Activated CD4-positive, alpha-beta T cell treated with anti-CD3 and anti-CD28 coated beads for 48 hours (primary cell): ENCODE measurements at places on chromosomes 7 and 10.

GRCh38 chr7:65820287-65820950 lies 52.5 kb upstream of the VKORC1L1 start:
- no peak for DNase-seq

GRCh38 chr10:5195727-5196374 lies 786 bp upstream of the AKR1C4 start:
- DNase-seq, result no peak

- no peak for DNase-seq
Measured at GRCh38 chr10:63642808-63643207, 121.6 kb downstream of the REEP3 start.

DNA sequence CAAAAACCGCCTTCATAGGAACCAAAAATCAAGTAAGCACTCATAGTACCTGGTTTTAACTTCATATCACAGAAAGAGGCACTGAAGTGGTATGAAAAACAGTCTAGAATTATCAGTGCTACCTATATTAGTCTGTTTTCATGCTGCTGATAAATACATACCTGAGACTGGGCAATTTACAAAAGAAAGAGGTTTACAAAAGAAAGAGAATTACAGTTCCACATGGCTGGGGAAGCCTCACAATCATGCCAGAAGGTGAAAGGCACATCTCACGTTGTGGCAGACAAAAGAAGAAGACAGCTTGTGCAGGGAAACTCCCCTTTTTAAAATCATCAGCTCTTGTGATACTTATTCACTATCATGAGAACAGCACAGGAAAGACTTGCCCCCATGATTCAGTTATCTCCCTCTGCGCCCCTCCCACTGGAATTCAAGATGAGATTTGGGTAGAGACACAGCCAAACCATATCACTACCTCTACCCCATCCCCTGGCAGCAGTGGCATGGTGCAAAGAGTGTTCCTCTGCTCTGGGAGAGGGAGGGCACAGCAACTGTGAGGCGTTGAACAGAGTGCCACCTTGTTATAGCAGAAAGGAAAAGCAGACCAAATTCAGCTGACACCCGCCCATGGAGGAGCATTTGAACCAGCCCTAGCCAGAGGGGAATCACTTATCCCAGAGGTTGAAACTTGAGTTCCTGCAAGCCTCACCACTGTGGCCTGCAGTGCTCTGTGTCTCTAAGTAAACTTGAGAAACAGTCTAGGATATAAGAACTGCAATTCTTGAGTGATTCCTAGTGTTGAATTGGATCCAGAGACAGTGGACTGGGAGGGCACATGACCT lies 61.9 kb upstream of the PTPRZ1 start:
- no peak for DNase-seq

DNA sequence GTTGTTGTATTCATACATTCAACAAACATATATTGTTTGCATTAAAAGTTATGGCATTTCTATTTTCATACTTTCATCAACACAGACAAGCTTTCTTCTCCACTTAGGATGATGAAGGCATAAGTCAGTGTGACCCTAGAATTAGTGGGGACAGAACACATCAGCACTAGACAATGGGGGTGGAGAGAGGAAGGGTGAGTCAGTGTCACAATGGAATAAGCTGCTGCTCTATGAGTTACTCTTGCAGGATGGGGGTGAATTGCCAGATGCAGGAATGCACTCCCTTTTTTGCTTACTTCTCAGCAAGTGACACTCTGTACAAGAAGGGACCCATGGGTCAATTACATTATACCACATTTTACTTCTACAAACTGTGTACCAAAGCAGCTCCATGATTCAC lies 74.0 kb downstream of the DGKI start:
- no peak for DNase-seq

DNA sequence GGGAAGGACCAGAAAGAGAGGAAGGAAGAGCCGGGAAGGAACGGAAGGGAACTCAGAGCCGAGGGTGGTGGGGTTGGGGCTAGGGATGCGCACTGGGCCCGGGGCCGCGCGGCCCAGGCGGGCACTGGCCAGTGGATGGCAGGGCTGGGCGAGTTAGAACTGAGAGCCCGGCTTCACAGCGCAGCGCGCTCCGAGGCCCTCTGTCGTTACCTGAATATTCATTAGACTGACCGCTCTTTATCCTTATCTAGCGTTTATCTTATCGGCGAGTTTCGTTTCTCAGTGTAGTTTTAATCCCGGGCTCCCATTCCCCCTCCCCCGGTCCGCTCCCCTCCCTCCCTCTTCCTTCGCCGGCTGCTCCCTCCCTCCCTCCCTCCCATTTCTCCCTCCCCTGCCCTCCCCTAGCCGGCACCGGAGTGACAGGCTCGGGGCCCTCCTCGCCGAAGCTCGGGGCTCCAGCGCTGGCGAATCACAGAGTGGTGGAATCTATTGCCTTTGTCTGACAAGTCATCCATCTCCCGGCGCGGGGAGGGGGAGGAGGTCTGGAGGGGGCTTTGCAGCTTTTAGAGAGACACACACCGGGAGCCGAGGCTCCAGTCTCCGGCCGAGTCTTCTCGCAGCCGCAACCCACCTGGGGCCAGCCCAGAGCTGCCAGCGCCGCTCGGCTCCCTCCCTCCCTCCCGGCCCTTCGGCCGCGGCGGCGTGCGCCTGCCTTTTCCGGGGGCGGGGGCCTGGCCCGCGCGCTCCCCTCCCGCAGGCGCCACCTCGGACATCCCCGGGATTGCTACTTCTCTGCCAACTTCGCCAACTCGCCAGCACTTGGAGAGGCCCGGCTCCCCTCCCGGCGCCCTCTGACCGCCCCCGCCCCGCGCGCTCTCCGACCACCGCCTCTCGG lies at the start of gene PAX2:
Gene PAX2 (plus strand): TSS at position 596 of the 895 bp plus-strand sequence. CDS start 679 bp downstream, outside the sequence.
- DNase-seq, result peak; percentile 42

DNA sequence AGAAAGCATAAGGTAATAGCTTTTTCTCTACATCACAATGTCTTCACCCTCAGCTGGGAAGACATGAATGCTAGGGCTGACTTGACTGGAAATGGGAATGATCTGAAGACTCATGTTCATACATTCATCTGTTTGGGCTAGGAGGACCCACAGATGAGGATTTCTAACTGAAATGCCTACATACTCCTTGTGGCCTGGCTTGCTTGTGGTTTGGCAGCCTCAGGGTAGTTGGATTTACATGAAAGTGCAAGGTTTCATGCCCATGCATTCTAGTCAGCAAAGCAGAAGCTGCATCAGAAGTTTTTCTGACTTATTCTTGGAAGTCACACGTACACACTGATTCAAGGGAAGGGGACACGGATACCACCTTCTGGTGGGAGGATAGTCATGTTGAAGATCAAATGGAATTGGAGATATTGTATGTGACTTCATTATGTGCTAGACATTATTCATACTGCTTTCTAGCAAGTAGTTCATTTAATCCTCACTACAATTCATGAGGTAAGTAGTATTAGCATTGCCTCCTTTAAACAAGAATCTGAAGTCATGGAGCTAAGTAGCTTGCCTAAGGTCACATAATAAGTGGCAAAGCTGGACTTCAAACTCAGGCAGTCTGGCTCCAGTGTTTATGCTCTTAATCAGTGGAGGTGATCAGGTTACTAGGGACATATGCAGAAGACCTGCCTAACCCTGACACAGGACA lies 957.0 kb downstream of the LRMDA start:
- DNase-seq, result no peak

DNA sequence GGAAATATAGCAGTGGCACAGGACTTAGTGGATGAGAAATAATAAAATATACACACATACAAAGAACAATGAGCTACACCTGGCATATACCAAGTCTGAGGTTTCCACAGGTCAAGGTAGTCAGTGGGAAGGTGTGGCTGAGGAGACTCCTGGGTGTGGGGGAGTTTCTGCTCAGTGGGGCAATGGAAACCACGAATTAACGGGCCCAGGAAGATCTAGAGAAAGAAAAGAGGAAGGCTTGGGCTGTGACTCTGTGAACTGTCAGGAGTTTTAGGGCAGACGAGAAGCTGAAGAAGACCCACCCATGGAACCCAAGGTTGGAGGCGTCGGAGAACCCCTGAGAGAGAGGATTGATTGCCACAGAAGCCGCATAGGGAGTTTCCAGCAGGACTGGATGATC lies 196.5 kb downstream of the HERPUD2 start:
- DNase-seq, result no peak

- no peak for DNase-seq
Measured at GRCh38 chr7:84425702-84426259, 231.2 kb upstream of the SEMA3A start.

GRCh38 chr10:61757001-61757400 lies 94.3 kb downstream of the CABCOCO1 start:
- no peak for DNase-seq

GRCh38 chr7:140501966-140502365 lies 22.7 kb upstream of the MKRN1 start:
- DNase-seq, result no peak

- DNase-seq, result no peak
Measured at GRCh38 chr7:125357676-125358455, 428.2 kb upstream of the POT1 start.

DNA sequence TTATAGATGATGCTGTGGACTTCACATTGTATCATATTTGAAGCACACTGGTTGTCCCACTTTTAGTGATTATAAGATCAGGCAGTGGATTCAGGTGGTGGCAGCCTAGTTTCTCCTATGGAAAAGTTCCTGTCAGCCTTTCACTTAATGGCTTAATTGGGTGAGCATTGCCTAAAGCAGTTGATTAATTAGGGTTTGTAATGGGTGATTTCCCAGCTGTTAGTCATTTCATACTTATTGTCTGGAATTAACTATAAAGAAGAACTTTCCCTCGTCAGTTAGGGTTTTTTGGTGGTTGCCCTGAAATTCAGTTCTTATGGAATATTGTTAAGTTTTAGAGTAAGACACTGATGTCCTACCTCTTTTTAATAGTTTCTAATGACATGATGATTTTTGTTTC lies 78.8 kb downstream of the SLC25A40 start:
- DNase-seq, result no peak

- DNase-seq, result no peak
Measured at GRCh38 chr10:43055217-43055616, 21.7 kb upstream of the RET start.

DNA sequence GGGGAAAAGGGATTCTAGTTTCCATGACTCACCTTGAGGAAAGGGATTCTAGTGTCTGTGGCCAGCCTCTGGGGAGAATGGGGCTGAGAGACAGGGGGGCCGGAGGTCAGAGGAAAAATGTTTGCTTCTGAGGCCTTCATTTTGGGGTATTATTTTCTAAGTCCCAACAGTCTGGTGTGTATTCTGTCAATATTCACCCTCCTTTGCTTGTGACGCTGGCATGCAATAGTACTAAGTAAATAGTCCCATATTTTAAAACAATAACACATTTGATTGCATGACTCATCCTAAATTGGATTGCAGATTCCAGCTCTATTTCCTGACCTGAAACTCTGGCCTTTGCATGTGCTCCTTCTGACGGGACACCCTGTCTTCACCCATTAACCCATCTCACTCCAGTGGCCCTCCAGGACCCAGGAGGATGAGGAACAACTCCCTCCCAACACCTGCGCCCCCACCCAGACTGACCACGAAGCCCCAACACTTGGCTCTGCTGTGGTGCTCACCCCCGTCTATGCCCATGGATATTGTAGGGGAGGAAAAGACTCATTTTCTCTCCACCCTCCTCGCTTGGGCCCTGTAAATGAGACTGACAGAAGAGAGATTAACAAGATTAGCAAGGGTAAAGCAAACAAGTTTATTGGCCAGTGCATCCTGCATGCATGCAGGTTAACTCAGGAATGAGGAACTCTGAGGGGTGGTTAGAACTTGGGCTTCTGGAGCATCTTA lies 495.6 kb upstream of the KLF6 start:
- DNase-seq, result no peak

- peak; percentile 1 for DNase-seq
Measured at GRCh38 chr7:466465-467191, 53.0 kb downstream of the PDGFA start.

DNA sequence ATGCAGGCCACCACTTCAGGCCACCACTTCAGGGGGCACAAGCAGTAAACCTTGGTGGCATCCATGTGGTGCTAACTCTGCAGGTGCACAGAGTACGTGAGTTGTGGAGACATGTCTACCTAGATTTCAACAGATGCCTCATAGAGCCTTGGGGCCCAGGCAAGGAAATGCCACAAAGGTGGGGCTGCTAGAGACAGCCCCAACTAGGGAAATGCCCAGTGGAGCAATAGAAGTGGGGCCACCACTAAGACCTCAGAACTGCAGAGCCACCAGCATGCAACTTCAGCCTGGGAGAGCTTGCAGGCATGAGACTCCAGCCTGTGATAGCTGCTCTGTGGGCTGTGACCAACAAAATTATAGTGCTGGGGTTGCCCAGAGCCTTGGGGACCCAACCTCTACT lies 107.6 kb downstream of the DNAJC1 start:
- no peak for DNase-seq

DNA sequence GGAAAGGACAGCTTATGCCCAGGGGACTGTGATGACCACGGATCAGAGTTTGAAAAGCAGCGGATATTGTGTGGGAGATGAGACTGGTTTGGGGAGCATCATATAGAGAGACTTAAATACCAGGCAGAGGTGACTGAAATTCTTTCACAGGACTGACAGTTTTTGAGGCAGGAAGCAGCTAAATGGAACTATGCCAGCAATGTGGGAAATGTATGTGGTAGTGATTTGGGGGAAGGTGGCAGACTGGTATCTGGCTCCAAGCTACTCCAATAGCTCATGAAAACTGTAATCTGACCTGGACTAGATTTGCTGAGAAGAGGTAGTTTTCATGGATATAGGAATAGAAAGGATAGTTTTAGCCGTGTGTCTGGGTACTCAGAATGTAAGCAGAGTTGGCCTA lies 592.6 kb downstream of the REEP3 start:
- no peak for DNase-seq

GRCh38 chr7:17071866-17072265 lies 190.1 kb upstream of the AGR3 start:
- DNase-seq, result no peak

- DNase-seq, result no peak
Measured at GRCh38 chr10:47246406-47247147, 53.4 kb upstream of the GDF10 start.

GRCh38 chr10:34397324-34397723 lies 417.8 kb downstream of the PARD3 start:
- DNase-seq, result no peak

DNA sequence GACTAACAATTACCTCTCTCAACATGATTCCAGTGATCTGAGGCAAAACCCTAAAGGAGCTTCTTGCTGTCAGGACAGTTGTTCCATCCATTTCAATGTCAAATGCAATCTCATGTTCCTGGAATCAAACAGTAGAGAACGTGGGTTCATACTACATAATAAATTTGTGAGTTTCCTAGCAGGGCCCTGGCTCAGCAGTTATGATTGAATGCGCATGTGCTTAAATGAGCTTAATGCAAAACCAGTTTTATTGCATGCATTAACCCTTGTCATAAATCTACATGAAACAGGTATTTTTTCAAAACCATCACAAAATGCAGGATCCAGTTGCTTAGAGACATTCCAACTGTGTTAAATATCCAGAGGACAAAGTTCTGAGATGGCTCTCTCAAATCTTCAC lies 225.4 kb upstream of the TMEM72 start:
- no peak for DNase-seq

DNA sequence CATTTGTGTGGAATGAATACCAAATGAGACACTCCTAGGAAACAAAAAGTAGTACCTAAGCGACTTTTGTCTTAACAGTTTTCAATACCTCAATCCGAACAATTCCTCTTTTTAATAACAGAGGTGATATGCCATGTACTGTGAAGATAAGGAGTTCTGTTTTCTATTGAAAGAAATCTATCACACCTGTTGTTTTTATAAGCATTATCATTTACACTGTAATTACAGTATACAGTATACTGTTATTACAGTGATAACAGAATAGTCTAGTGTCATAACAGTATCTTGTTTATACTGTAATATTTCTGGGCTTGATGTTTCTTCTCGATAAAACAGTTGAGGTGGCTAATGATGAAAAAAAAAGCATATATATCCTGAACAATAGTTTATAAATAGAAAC lies 9.4 kb upstream of the RHOBTB1 start:
- no peak for DNase-seq
